ENCODE measurements at places on chromosomes 6 and 20.

- DNase-seq: no peak
These were observed 44.9 kb upstream of the RNF144B start for GRCh38 chr6:18342223-18342622.

DNA sequence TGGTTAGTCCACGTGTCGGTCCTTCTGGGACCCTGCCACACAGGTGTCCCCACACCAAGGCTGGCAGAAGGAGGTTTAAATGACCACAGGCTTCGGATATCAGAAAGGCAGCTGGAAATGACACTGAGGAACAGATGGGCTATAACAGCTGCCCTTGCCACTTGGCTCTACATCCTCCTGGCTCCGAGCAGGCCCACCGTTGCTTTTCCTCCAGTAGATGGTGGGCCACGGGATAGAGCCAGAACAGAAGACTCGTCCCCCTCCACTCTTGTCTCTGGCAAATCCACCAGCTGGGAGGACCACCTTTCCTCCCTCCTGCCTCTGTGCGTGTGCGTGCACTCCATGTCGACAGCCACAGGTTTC is 17.6 kb downstream of the WRNIP1 start:
- DNase-seq: no peak

DNA sequence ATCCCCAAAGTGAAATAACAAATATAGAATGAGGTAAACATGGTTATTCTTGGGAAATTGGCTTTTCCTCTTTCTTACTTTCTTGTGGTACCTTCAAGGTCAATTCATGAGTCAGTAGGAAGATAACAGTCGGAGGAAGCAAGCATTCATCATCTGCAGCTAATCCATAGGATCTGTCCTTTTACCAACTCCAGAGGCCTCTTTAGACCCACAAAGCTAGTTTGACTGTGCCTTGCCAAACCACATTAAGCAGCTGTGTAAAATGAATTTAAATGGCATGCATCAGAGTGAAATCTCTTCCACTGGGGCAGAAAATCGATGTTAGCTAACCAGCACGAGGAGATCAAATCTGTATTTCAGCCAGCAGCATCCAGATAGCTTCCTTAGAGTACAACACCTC is 171.3 kb downstream of the TMEM242 start:
- no peak for DNase-seq

- DNase-seq: no peak
These were observed 54.7 kb downstream of the CDS2 start for GRCh38 chr20:5181492-5181891.

DNA sequence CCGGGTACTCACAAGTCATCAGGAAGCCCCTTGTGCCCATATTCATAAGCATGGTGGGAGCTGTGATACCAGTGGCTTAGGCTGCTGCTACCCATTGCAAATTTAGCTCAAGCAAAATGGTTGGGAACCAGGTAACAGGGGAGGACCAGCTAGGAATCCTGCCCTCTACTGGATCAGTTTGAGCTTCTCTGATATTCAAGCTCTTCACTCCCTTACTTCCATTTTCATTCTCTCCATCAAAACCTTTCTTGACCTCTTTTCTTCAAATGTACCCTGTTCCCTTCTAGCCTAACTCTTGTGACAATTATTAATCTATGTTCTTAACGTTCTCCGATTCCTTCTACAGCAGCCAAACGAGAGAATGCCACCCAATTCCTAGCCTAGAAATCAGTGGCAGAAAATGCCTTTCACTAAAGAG is 9.7 kb downstream of the NOL7 start:
- DNase-seq: peak; percentile 57

Data from CD4-positive, alpha-beta T cell treated with Interleukin-21 for 1 hour (primary cell).